Esophagus (tissue), 2 donors: ENCODE measurements at places on chromosomes 5 and 9. TPM values are rescaled to one million over a fixed set of nuclear protein-coding genes. Genes with fewer than 3 reads are reported as not detected.

Gene SPATA31A3
- not detected for polyA plus RNA-seq

Gene RLN1
- 0.33 TPM for polyA plus RNA-seq

Gene EQTN
- polyA plus RNA-seq, result not detected

Gene NDUFS4
- polyA plus RNA-seq, result 39.0 TPM

Gene C1QTNF2
- polyA plus RNA-seq, result 0.53 TPM

Gene SAPCD2
- 9.0 TPM for polyA plus RNA-seq

Gene PCDHB4
- polyA plus RNA-seq, result 0.36 TPM

Gene TCERG1
- 24.8 TPM for polyA plus RNA-seq

Gene PCDHB2
- polyA plus RNA-seq, result 0.33 TPM

Gene HAND1
- polyA plus RNA-seq, result not detected

Gene CDKN2B
- polyA plus RNA-seq, result 63.7 TPM

Gene TSSK1B
- polyA plus RNA-seq, result 0.01 TPM

Gene CAVIN4
- 0.06 TPM for polyA plus RNA-seq

Gene FCN2
- 0.16 TPM for polyA plus RNA-seq

Gene LECT2
- polyA plus RNA-seq, result not detected

Gene SHB
- 14.7 TPM for polyA plus RNA-seq

Gene DRD1
- polyA plus RNA-seq, result 0.02 TPM

Gene CSF1R
- 2.0 TPM for polyA plus RNA-seq

Gene KLHL3
- 0.95 TPM for polyA plus RNA-seq

Gene ACER2
- polyA plus RNA-seq, result 0.39 TPM

Gene LCNL1
- 0.55 TPM for polyA plus RNA-seq

Gene ARHGEF28
- polyA plus RNA-seq, result 6.5 TPM

Gene ECSCR
- 3.1 TPM for polyA plus RNA-seq

Gene SGCD
- polyA plus RNA-seq, result 0.35 TPM

Gene PCDHA11
- polyA plus RNA-seq, result under 0.01 TPM

Gene NEURL1B
- polyA plus RNA-seq, result 6.9 TPM

Gene C9orf153
- polyA plus RNA-seq, result 0.02 TPM

Gene LCP2
- 2.4 TPM for polyA plus RNA-seq

Gene SH3RF2
- polyA plus RNA-seq, result 24.9 TPM

Gene PCDHB7
- 0.02 TPM for polyA plus RNA-seq

Gene FAM114A2
- 8.2 TPM for polyA plus RNA-seq

Gene SV2C
- polyA plus RNA-seq, result 0.43 TPM

Gene ARRDC3
- 17.4 TPM for polyA plus RNA-seq

Gene TSPAN17
- polyA plus RNA-seq, result 15.7 TPM

Gene TCF7
- 2.4 TPM for polyA plus RNA-seq

Gene FOXD1
- 1.3 TPM for polyA plus RNA-seq

Gene BRD9
- polyA plus RNA-seq, result 20.6 TPM

Gene ARAP3
- polyA plus RNA-seq, result 4.0 TPM

Gene STOM
- 64.7 TPM for polyA plus RNA-seq

Gene PIP5K1B
- polyA plus RNA-seq, result 0.14 TPM

Gene OR4F3
- polyA plus RNA-seq, result not detected

Gene INSL6
- not detected for polyA plus RNA-seq

Gene GABRA1
- not detected for polyA plus RNA-seq

Gene BTNL8
- polyA plus RNA-seq, result 0.06 TPM

Gene TMEM245
- 7.4 TPM for polyA plus RNA-seq
